Fibroblast of villous mesenchyme (primary cell): ENCODE measurements at places on chromosomes 4 and X. TPM values are rescaled to one million over a fixed set of nuclear protein-coding genes. Genes with fewer than 3 reads are reported as not detected.

Gene NALF2
- not detected in 2 replicates for total RNA-seq

- DNase-seq: peak; percentile 18
Observed at GRCh38 chr4:183571350-183571941, 66.6 kb downstream of the ING2 start.

Gene MBNL3
- 3.9 and 4.3 TPM in 2 replicates for total RNA-seq

Gene SGMS2
- 135 and 186 TPM in 2 replicates for total RNA-seq

DNA sequence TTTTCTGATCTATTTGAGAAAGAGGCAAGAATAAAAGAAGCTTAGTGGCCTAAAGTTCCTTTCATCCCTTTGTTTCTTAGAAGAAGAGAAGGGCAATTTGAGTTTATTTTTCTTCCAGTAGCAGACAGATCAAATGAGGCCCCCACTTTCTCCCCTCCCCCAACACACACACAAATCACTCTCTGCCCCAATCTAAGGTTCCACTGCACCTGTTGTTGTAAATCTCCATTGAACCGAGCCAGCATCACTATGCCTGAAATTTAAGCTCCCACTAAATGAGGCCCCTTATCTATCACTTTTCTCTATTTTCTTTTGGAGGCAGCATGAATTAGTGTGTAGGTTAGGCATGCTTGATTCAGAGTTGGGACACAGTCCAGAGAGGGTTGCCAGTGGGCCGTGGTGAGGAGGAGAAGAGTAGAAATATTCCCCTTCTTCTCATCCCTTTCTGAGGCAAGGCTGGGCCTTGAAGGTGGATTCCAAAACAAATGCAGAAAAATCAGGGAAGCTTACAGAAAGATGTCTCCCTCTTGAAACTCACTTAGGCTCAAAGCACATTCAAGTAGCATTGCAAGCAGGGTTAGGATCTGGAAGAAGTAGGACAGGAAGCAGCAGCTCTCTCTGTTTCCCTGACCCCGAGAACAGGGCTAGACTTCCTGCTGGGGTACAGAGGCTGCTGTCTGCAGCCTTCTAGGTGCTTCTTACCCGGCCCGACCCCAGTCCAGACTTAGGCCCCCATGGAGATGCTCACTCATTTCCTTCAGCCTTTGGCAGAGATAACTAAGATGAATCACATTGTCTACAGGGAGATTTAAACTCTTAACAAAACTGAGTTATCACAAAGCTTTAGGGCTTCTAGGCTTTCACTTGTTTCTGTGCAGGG lies 70.7 kb downstream of the RASL11B start:
- DNase-seq: no peak

DNA sequence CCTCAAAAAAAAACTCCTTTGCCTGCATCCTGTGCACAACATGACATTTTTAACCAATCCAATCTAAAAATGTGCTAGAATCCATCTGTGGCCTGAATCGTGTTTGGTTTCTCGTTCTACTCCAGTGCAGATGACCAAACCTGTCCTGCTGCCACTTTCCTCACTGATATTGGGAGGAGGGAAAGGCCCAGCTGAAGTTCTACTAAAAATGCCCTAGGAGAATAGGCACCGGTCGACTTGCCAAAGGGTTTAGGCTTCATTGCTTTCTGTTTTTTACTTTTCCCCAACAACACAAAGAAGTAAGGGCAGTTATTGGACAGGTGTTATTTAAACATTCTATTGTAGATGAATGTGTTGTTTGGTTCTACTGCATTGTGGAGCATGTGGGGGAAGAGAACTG lies 7.8 kb upstream of the FHDC1 start:
- DNase-seq: no peak

DNA sequence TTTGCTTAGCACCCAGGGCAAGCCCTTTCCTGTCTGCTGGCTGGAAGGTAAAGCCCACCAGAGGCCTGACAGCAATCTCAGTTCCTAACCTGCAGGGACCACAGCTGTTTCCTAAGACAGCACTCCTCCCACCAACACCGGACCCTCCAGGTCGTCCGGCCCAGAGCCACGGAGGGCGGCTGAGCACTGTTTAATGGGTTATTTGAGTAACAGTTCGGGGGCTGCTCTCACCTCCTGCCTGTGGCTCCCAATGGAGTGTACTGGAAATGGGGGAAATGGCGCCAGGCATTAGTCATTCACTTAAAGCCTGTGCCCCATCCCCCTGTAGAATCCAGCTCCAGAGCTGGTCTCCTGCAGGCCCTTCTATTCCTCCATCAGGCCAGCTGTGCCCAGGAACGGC lies 81.6 kb upstream of the ADRA2C start:
- no peak for DNase-seq

- peak; percentile 43 for DNase-seq
Observed at GRCh38 chrX:138745196-138745595, 33.7 kb upstream of the FGF13 start.

GRCh38 chr4:577499-578450 lies 1.7 kb upstream of the TMEM271 start:
- peak; percentile 25 for DNase-seq

GRCh38 chrX:140190441-140191108 lies 225.3 kb upstream of the CXorf66 start:
- DNase-seq: no peak

DNA sequence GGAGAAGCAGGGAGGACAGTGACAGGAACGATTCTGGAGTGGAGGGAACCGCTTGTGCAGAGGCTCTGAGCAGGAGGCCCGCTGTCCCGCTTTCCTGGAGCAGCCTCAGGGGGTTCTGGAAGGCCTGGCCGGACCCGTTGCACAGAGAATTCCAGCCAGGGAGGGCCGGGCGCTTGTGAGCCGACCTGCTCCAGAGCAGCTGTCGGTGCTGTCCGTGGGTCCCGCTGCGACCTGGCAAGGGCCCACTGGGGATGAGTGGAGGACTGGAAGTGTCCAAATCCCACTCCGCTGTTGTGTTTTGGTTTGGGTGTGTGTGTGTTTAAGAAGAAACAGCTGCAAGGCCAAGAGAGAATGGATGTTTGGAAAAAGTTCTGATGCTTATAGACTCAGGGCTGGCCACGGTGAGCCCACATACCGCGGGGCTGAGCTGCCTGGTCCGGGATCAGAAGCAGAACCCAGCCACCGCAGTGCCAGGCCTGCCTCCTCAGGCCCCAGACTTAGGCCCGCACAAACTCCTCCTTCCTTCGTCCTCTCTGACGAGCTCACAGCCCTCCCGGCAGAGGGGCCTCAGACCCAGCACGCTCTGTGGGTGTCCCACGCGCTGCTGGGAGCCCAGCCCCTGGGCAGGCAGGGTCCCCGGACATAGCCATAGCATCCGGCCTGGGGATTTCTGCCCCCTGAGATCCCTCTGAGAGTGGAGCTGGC lies 73.9 kb downstream of the HTRA3 start:
- DNase-seq: no peak

- peak; percentile 14 for DNase-seq
Observed at GRCh38 chrX:102959471-102959870, 22.4 kb downstream of the RAB40AL start.

DNA sequence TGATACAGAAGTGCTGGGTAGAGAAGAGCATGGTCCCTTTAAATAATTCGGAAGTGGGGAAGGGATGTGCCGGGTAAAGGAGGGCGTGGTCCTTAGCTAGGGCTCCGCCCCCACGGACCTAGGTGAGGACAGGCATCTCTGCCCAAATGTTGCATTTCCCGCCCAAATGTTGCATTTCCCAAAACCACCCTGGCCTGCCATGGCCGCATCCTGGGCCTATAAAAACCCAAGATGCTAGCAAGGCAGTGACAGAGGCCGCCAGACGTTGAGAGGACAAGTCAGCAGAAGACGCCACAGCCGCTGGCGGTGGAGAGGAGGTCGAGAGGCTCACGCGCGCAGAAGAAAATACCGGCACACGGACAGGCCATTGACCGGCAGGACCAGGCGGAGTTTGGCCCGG lies 46.1 kb downstream of the ZFP42 start:
- DNase-seq: no peak

DNA sequence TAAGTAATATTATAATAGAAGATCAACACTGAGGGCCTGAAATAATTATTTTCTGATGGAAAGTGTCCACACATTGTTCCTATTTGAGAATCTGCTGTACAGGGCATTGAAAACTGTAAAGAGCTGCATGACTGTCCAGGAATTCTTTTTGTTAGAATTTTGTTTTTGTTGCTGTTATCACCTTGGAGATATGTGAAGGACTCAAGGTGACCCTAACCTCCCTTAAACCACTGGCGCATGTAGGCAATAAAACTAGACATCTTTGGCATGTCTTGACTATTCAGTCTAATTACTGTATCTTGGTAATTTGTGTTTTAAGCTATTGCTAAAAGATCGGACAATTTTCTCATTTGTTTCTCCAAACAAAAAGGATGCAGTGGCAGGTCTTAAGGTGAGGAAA lies 55.5 kb upstream of the SMIM10 start:
- DNase-seq: no peak

Gene TMEM154
- 8.1 and 11.2 TPM in 2 replicates for total RNA-seq

GRCh38 chr4:95660719-95661118 lies 111.9 kb upstream of the UNC5C start:
- no peak for DNase-seq

Gene ABHD18
- total RNA-seq: 5.5 and 8.6 TPM in 2 replicates

DNA sequence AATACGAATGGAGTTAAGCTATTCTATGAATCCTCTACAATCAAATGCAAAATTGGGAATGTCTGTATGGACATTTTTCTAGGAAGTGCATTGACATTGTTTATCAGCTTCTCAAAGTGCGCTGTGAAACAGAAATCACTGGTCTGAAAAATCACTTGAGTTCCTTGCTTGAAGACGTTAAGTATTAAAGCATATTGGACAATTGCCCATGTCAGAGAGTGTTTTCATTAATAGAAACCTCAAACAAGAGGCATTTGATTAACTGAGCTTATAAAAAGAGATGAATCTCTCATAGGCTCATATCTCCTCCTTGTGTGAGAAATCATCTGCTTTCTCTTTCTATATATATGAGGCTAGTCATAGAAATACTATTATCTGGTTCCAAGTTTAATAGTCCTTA lies 692.1 kb upstream of the POU3F4 start:
- DNase-seq: no peak

- DNase-seq: peak; percentile 85
Observed at GRCh38 chr4:102675141-102675540, 85.6 kb downstream of the MANBA start.

GRCh38 chrX:119647089-119647488 lies 40.9 kb upstream of the NKRF start:
- DNase-seq: no peak

Gene NSG1
- 0.32 and 0.86 TPM in 2 replicates for total RNA-seq

DNA sequence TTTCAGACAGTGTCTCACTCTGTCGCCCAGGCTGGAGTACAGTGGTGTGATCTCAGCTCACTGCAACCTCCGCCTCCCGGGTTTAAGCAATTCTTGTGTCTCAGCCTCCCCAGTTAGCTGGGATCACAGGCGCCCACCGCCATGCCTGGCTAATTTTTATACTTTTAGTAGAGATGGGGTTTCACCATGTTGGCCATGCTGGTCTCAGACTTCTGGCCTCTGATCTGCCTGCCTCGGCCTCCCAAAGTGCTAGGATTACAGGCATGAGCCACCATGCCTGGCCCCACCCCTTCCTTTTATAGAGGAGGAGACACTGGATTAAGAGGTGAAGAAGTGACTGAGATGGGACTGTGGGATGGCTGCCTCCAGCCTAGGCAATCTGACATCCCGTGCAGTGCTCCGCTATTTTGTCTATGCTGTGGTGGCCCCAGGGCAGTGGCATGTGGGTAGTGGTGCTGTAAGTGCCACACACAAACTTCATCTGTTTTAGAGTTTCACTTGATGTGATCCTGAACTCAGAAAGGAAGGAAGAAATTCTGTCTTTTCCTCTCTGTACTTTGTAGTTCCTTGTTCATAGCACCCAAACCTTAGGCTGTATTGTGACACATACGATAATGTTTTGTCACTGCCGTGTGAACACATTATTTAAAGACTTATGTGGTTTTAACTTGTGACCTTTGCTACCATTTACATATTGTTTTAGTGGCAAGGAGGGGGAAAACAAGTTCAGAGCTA lies 48.9 kb downstream of the FNIP2 start:
- no peak for DNase-seq

GRCh38 chr4:146112389-146112788 lies 63.1 kb upstream of the LSM6 start:
- no peak for DNase-seq

Gene HSD17B13
- total RNA-seq: under 0.01 TPM in 1 of 2 replicates, not detected in the other

DNA sequence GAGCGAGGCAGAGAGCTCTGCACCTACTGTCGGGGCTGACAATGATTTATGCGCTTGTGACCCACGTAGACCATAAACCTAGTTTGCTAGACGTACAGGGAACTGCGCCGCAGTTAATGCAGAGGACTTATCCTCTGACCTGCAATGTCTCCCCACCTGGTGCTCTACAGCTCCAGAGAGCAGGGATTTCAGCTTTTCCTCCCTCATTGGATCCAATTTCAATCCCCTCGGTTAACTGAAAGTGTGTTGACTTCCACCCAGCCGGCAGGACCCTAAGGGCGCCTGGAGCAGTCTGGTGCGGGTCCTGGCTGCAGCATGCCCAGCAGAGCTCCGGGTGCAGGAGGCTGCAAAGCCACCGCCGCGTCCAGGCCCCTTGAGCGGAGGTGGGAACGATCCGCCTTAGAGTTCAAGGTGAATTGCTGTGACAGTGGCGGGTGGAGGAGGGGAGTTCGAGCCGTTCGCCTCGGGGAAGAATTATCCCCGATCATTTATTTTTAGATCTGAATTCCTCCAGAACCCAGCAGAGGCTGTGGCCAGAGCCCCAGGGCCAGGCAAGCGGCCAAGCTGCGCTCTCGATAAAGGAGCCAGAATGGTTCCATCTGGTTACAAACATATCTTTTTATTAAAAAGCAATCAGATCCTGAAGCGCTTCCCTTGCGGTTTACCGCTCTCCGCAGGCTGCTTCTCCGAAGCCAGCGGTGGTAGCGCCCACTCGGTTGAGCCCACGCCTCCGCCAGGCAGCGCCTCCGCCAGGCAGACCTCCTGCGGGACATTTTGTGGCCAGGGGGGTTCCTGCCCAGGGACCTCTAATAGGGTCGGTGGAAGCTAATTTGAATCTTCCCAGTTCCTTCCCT lies 66.0 kb downstream of the FBXO8 start:
- peak; percentile 67 for DNase-seq

GRCh38 chrX:130261296-130261893 lies 7.3 kb downstream of the ZNF280C start:
- no peak for DNase-seq

DNA sequence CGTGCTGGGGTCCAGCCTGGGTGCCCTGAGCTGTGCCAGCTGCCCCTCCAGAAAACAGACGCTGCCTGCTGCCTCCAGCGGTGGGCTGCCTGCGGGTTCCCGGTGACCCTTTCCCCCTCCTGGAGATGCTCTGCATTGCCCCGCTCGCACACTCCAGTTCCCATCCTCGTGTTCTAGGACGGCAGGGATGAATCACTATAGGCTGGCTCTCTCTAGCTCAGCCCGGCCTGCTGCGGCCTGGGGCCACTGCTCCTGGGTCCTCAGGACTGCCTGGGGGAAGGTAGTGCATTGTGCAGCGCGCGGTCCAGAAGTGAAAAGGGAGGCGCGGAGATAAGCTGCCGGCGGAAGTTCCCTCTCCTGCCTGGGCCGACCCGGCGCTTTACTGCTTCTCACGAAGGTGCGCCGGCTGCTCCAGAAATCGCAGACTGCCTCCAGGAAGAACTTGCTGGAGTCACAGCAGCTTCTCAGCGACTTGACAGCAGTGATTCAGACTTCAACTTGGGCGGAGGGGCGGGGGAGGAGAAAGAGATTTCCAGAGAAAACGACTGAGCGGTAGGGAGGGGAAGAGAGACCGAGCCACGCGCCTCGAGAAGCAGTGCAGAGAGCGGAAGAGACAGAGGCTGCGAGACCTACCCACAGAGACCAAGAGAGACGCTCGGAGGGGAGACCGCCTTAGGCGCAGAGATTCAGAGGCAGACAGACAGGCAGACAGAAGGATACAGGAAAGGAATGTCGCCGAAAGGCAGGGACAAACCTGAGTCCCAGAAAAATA lies 6.7 kb upstream of the MSX1 start:
- peak; percentile 53 for DNase-seq

- no peak for DNase-seq
Observed at GRCh38 chr4:130035391-130035790, 939.4 kb downstream of the C4orf33 start.

GRCh38 chrX:22060415-22061280 lies 28.5 kb downstream of the PHEX start:
- peak; percentile 7 for DNase-seq
